Naive thymus-derived CD8-positive, alpha-beta T cell (primary cell): ENCODE measurements at places on chromosomes 13 and 19.

- H3K4me3 ChIP-seq = no peak overlapping the region
- no peaks in the 10 kb centered on the region for H3K27me3 ChIP-seq
- H3K36me3 ChIP-seq = peaks cover 10% of the 10 kb centered on the region
- no peak overlapping the region for H3K27ac ChIP-seq
- H3K4me1 ChIP-seq = peaks cover 59% of the 10 kb centered on the region
Measured at GRCh38 chr13:51397262-51397941, 55.4 kb downstream of the INTS6 start.

- no peak for DNase-seq
- H3K36me3 ChIP-seq = no peaks in the 10 kb centered on the region
- H3K4me1 ChIP-seq = peaks cover 22% of the 10 kb centered on the region
- no peaks in the 10 kb centered on the region for H3K27me3 ChIP-seq
- H3K4me3 ChIP-seq = peak overlapping the region; percentile 93
Measured at GRCh38 chr19:10231612-10232228, 589 bp upstream of the S1PR2 start.

DNA sequence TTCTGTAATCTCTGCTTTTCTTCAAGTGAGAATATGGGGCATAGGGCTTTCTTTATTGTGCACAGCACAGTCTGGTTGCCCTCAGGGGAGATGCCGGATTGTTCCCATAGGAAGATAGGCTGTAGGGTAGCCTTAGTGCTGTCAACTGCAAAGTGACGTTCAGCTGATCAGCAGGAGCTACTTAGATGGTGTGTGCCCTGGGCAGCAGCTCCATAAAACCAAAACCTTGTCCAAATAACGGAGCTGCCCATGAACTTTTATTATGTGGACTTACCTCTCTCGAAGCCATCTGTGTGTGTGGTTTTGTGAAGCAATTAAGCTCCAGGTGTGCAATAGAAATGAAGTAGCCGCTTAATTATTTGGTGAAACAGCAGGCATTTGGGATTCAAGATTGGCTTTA lies 120.0 kb upstream of the RNF113B start:
- no peak for DNase-seq
- no peak overlapping the region for H3K4me3 ChIP-seq
- no peaks in the 10 kb centered on the region for H3K27me3 ChIP-seq
- H3K36me3 ChIP-seq = no peaks in the 10 kb centered on the region
- no peak overlapping the region for H3K27ac ChIP-seq
- no peaks in the 10 kb centered on the region for H3K4me1 ChIP-seq

GRCh38 chr13:110890279-110891165 lies 24.3 kb downstream of the ANKRD10 start:
- no peak overlapping the region for H3K27ac ChIP-seq
- no peaks in the 10 kb centered on the region for H3K27me3 ChIP-seq
- H3K4me1 ChIP-seq = no peaks in the 10 kb centered on the region
- no peak overlapping the region for H3K4me3 ChIP-seq

DNA sequence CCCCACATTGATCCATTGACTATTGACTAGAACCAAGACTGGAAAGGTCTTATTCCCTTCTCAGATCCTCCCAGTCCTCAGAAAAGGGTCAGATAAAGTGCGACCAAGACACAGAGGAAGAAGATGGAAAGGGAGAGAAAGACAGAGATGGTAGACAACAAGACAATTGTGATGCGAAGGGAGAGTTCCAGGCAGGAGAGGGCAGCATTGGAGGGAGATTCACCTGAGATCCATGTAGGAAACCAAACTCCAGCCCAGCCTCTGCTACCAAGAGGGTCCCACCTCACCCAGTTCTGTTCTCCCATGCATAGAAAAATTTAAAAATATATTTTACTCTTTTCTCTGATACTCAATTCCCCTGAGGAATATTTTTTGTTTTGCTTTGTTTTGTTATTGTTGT lies 67.3 kb upstream of the TSHZ3 start:
- H3K27me3 ChIP-seq = peaks cover 11% of the 10 kb centered on the region
- H3K36me3 ChIP-seq = no peaks in the 10 kb centered on the region
- DNase-seq = no peak

- H3K27me3 ChIP-seq = no peaks in the 10 kb centered on the region
- no peaks in the 10 kb centered on the region for H3K36me3 ChIP-seq
- DNase-seq = no peak
- peaks cover 25% of the 10 kb centered on the region for H3K4me1 ChIP-seq
- no peak overlapping the region for H3K4me3 ChIP-seq
Measured at GRCh38 chr19:18271433-18271841, 2.8 kb downstream of the IQCN start.

DNA sequence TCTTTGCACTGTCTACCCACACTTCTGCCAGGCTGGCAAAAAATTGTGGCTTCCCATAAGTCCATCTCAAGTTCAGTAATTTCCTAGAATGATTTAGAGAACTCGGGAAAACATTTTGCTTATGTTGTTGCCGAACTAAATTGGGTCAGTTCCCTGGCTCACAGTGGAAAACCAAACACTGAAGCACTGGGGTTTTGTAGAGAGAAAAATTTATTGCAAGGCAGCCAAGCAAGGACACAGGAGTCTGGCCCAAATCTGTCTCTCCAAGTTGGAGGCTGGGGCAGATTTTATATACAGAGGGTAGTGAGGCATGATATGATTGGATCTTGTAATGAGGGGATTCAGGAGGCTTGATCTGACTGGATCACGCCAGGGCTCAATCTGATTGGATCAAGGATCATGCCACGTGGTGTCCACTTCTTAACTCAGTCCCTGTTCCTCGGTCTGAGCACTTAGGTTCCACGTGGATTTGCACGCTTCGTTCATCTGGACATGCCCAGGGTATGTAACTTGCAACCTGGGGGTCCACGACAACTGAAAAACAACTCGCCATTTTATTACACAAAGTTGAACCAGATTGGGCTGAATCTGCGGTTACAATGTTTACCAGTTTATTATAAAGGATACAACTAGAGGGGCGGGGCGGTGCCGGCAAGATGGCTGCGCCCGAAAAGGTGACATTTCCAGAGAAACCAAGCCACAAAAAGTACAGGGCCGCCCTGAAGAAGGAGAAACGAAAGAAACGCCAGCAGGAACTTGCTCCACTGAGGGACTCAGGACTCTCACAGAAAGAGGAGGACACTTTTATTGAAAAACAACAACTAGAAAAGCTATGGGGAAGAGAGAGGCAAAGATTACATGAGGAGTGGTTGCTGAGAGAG lies 7.3 kb downstream of the CD209 start:
- no peak overlapping the region for H3K27ac ChIP-seq
- H3K4me1 ChIP-seq = peaks cover 1% of the 10 kb centered on the region
- no peak overlapping the region for H3K4me3 ChIP-seq
- peaks cover 5% of the 10 kb centered on the region for H3K27me3 ChIP-seq

DNA sequence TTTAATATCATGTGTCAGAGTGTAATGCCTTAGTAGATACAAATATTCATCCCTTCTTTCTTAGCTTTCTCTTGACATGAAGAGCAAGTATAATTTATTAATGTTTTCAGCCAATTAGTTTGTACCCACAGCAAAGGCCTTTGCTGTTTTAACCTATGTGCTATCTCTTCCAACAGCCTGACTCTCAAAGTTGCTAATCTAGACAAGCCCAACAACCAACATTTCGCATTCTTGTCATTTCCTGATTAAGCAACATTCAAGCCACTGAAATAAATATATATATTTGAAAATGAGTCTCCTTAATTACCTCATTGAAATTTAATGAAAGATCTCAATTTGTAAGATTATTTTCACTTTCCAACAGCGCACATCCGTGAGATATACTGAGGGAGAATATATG lies 18.5 kb downstream of the EPSTI1 start:
- no peak overlapping the region for H3K27ac ChIP-seq
- no peaks in the 10 kb centered on the region for H3K27me3 ChIP-seq
- peaks cover 18% of the 10 kb centered on the region for H3K4me1 ChIP-seq
- H3K36me3 ChIP-seq = peaks cover 15% of the 10 kb centered on the region
